ENCODE measurements at places on chromosomes 3 and 15. TPM values are rescaled to one million over a fixed set of nuclear protein-coding genes. Genes with fewer than 3 reads are reported as not detected.

ZNF620 gene
- not detected for total RNA-seq

DNA sequence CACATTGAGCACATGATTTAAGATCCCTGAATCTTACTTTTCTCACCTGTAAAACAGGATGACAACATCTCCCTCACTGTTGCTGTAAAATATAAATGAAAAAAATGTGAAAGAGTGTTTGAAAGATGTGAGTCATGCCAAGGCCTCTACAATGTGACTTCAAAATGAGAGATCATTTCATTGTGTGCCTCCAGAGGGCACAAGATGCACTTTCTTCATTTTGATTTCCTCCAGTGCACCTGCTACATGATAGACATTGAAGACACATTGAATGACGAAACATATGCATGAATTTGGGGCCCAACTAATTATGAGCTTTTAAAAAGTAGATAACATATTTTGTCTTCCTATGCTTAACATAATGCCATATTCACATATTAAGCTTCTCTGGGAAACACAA lies 170.3 kb downstream of the MOBP start:
- no peak for DNase-seq
- H3K4me3 ChIP-seq, result no peak overlapping the region
- H3K27ac ChIP-seq, result no peak overlapping the region
- H3K27me3 ChIP-seq, result no peaks in the 10 kb centered on the region

DNA sequence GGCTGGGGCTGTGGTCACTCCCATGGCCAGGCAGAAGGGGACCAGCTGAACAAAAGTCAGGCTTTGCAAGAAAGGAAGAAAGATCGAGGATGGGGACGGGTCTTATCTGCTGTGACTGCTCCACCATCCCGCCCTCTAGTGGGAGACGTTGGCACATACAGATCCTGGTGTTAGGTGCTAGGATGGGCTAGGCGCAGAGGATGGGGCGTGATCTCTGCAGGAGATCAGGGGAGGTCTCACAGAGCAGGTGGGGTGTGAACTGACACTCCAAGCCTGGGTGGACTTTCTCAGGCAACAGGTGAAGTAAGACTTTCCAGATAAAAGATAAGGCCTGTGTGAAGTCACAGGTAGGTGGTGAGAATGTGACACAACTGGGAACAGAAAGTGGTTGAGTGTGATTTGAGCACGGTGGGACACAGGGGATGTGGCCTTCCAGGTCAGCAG lies 141.9 kb upstream of the SMAD3 start:
- H3K4me1 ChIP-seq, result peaks cover 6% of the 10 kb centered on the region
- no peaks in the 10 kb centered on the region for H3K27me3 ChIP-seq
- H3K36me3 ChIP-seq, result no peaks in the 10 kb centered on the region
- H3K27ac ChIP-seq, result no peak overlapping the region

ARL6 gene
- 18.5 TPM for total RNA-seq

- no peak overlapping the region for H3K27ac ChIP-seq
- H3K27me3 ChIP-seq, result no peaks in the 10 kb centered on the region
- no peaks in the 10 kb centered on the region for H3K4me1 ChIP-seq
- H3K4me3 ChIP-seq, result no peak overlapping the region
- no peaks in the 10 kb centered on the region for H3K36me3 ChIP-seq
- peak; percentile 42 for DNase-seq
Measured at GRCh38 chr15:88647351-88648105, 8.7 kb downstream of the ISG20 start.

DNA sequence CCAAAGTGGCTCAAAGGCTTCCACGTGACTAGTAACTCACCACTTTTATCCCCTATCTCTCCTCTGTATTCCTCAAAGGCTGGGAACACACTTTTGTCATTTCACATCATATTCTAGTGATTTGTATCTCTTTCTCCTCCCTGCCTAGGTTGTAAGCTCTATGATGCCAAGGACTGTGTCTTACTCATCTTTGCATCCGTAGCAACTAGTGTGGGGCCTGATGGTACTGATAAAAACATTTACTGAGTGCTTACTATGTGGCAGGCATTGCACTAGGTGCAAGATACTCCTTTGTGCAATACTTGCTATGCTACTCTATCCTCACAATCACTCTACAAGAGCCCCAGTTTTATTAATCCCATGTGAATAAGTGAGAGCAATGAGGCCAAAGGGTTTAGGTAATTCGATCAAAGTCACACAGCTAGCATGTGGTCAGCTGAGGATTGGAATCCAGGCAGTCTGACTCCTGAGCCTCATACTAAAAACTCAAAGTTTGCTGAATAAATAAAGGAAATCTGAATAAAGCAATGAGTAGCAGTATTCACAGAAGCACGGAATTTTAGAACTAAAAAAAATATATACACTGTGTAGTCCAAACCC lies 342.6 kb upstream of the ICE2 start:
- H3K36me3 ChIP-seq, result no peaks in the 10 kb centered on the region
- no peaks in the 10 kb centered on the region for H3K4me1 ChIP-seq
- no peak for DNase-seq
- no peak overlapping the region for H3K27ac ChIP-seq

- no peak overlapping the region for H3K4me3 ChIP-seq
- no peaks in the 10 kb centered on the region for H3K36me3 ChIP-seq
- H3K4me1 ChIP-seq, result no peaks in the 10 kb centered on the region
- H3K27me3 ChIP-seq, result peaks cover 8% of the 10 kb centered on the region
- no peak for DNase-seq
- H3K27ac ChIP-seq, result no peak overlapping the region
Measured at GRCh38 chr15:65980824-65981456, 111.6 kb downstream of the RAB11A start.

CLDN16 gene
- total RNA-seq, result not detected

DNA sequence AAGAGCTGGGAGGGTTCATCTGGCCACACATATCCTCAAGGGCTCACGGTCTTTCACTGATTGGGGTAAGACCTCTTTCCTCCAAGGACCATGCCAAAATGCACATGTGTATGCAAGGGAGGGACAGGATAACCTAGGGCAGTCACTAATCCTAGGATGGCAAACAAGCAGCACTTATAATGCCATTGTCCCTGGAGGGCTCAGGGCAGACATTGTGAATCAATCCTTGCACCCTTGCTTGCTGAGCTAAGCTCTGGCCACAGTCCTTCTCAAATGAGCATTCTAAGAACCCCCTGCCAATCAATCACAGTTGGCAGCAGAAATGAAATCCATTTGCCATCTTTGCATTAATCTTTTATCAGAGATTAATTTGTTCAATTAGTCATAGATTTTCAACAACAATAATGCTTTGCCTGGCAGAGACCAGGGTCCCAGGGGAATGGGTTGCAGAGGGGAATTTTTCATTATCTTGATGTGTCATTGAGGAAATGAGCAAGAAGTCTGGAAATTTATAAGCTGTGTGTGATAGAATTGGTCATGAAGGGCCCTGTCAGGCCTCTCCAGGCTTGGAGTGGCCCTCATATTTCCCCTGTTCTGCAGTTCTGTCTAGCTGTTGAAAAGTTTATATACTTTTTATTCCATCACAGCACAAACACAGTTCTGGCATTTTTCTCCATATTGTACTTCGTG lies 57.2 kb upstream of the KY start:
- H3K4me1 ChIP-seq, result no peaks in the 10 kb centered on the region
- no peak overlapping the region for H3K4me3 ChIP-seq
- H3K27ac ChIP-seq, result no peak overlapping the region
- DNase-seq, result no peak

Measured in ascending aorta (tissue), 2 donors.